ENCODE measurements at places on chromosomes 5 and 9.

DNA sequence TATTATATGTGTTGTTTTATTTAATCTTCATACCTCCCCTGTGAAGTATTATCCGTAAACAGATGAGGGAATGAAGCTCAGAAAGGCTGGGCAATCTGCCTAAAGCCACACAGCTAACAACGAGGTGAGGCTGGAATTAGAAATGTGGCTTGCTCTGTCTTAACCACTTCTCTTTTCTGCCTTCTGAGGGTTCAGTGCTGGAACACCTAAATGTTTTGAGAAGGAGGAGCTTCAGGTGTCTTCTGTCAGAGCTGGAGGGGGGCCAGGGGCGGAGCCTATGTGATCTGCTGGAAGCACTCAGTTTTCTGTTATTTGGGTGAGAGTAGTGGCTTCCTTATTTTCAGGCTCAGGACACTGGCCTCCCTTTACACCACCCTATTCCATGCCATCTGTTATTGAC is 35.0 kb upstream of the ARAP3 start:
- DNase-seq: no peak

GRCh38 chr5:111993242-111993641 is 236.2 kb upstream of the NREP start:
- no peak for DNase-seq

DNA sequence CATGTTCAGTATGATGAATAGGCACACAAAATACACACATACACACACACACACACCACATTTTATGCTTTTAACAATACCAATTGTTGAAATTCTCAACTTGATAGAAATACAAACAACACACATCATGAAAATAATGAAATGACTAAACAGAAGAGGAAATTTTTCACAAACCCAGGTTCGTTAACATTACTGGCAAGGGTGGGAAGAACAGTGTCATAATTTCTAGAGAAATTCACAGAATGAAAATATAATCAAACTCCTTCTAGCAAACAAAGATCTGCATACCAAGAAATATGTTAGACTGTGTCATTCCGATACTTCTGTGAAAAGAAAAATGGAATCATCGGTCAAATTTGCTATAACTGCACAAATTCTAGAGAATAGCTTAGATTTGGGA is 41.9 kb downstream of the ST8SIA4 start:
- no peak for DNase-seq

DNA sequence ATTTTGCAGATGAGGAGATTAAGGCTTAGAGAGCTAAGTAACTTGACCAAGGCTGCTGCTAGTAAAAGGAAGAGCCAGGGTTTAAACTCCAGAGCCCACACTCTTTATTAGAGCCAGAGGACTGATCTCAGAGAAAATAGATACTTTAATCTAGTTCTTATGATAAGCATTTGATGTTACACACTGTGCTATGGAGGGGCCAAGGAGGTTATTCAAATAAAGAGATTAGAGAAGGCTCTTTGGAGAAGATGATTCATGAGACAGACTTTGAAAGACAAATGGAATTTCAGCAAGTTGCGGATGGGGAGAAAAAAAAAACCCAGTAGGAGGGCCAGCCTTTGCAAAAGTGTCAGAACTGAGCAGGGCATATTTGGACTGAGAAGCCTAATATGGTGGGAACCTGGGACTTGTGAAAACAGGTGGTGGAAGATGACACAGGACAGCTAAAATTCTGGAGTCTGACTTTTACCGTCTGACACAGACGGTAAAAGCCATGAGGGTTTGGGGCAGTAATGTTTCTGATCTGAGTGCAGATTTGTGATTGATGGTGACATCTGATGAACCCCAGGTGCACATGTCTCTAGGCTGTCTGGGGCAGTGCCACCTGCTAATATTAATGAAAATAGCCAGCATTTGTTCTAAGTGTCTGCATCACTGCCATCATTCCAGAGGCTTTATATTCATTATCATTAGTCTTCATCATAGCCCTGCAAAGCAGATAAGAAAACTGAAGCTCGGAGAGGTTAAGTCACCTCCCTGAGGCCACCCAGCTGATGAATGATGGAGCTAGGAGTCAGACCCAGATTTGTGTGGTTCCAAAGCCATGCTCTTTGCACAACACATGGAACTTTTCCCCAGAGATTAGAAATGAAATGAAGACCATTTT is 65.3 kb upstream of the CXCL14 start:
- no peak for DNase-seq

GRCh38 chr9:134340475-134341160 is 14.4 kb downstream of the RXRA start:
- no peak for DNase-seq

DNA sequence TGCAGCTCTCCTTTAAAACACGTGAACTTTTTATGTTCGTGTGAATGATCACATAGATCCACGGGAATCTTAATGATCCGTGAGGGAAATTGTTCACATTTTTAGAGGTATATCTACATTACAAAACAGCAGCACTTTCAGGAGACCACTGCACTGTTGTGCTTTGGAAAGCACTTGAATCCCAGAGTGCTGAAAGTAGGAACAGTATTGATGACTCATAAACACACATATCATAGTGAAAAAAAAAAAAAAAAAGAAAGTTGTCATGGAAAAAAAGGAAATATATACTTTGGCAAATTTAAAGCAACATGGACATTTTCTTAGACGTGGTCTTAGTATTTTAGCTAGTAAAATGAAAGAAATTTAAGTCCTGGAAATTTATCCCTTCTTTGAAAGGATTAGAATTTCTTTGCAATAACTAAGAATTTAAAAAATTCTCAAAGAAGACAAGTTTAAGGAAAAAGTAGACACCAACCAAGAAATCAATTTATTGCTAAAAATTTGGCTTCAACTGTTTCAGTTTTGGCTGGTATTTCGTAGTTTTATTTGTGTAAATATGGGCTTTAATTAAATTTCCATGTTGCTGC is 55.4 kb downstream of the ADGRV1 start:
- no peak for DNase-seq

DNA sequence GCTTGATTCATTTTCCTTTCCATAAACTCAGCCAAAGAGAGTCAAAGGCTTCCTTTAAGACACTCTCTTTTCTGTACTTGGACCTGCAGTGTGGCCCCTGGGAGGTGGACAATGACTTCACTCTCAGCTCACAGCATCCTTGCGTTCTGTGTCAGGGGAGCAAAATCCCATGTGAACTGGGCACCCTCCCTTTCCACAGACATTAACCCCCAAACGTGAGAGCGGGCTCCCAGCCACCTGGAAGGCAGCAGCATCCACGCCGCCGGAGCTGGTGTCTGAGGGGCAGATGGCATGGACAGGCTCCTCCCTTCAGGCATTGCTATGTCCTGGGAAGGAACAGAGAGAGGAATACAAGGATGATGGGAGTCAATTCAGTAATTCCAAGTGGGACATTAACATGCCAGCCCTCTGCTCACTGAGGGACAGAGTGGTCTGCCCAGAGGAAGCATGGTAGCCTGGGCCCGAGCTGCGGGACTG is 39.5 kb downstream of the TRIP13 start:
- no peak for DNase-seq

All from CD4-positive, alpha-beta T cell treated with Interleukin-4 for 4 hours (primary cell).